ENCODE measurements at places on chromosomes 12 and 14.

- no peak for DNase-seq
Measured at GRCh38 chr12:80100591-80100990, 1.3 kb downstream of the OTOGL start.

DNA sequence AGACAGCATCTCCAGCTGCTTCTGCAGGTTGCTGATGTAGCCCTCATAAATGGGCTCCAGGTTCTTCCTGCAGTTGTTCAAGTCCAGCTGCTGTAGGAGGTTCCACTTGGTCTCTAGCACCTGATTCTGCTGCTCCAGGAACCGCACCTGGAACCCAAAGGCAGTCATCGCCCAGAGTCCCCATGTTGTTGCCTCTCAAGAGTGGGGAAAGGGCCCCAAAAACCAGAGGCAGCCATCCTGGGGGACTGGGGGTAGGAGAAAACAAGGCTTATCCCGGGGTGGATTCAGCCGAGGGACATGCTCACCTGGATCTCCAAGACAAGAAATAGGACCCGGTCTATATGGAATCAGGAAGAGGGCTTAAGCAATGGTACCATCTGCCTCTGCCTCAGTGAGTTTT is 2.3 kb downstream of the KRT72 start:
- DNase-seq: no peak

DNA sequence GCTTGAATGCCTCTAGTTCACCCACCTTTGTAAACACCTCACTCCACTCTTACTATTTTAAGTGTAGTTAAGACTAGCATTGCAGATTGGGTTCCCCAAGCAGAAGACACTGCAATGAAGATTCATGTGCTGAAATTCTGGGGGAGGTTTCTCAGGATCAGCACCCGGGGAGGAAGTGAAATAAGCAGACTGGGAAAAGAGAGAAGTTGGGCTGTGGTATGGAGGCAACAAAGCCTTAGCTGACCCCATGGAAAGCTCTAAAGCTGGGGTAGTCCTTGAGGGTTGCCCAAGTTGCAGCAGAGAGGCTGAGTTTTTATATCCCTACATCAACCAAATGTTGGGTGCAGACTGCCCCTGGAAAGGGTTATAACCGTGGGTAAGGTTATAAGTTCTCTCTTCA is 23.9 kb upstream of the IGF1 start:
- no peak for DNase-seq

GRCh38 chr12:132587781-132588180 is 22.6 kb downstream of the LRCOL1 start:
- DNase-seq: no peak

GRCh38 chr14:68426661-68427549 is 366.0 kb downstream of the ZFP36L1 start:
- DNase-seq: peak; percentile 70

DNA sequence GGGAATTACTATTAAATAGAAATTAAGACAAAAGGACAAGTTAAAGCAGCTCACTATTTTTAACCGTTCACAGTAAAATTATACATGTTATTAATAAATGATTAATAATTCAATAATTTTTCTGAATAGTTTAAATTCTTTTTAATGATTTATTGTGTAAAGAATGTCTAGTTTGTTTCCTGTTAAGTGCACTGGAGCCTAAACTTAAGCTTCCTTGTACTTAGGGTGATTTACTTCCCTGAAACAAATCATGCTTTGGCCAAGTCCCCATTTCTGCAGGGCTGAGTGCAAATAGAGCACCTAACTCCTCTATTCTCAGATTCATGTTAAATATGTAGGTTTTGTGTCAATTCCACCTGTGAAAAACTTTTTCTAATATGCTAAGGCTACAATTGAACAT is 188.9 kb upstream of the PDZRN4 start:
- peak; percentile 81 for DNase-seq

DNA sequence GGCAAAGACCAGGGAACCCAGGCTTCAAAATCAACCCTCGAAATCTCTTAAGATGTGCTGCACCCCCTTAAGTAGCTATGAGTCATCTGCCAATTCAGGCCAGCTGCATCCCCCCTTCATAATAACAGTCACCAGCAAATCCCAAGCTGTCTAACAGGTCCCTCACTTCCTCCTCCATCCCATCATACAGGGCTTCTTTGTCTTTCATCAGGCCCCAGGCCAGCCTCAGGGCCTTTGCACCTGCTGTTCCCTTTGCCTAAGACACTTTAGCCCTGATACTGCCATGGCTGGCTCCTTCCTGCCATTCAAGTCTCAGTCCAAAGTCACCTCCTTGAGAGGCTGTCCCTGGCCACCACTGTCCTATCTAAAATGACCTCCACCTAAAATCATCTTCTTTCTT is 4.0 kb downstream of the RASAL1 start:
- peak; percentile 30 for DNase-seq

GRCh38 chr12:110281549-110282299 is 677 bp downstream of the ATP2A2 start:
- peak; percentile 75 for DNase-seq

DNA sequence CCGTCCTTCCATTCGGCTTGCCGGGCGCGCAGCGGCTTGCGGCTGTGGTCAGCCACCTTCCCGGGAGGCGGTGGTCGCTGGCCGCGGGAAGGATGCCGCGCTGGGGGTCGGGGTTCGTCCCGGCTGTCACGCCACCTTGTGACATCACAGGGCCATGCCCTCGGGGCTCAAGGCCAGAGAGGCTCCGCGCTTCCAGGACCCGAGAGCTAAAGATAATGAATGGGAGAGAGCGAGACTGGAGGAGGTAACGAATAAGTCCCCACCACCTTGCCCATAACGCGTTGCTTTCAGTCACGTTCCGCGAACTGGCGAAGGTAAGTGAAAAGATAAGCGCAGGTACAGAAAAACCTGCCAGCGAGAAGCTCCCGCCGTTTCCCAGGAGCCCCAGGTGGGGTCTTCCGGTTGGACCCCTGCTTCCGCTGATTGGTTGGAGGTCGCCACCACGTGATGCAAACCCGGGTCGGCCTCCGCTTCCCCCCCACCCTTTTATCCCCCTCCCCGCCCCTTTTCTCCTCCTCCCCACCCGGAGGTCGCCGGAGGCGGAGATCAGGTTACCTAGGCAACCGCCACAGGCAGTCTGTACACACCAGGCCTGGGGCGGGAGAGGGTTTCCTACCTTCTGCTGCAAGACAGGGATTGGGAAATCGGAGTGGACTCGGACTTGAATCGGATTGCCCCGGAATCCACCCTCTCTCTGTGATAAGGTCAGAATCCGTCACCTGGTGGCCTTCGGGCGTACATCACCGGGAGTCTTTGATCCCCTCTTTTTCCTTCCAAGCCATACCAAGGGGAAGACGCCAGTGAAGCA is at the start of gene LRRC9:
TSS of gene LRRC9 (plus strand) at position 575 of the 808 bp plus-strand sequence.
- peak; percentile 27 for DNase-seq

DNA sequence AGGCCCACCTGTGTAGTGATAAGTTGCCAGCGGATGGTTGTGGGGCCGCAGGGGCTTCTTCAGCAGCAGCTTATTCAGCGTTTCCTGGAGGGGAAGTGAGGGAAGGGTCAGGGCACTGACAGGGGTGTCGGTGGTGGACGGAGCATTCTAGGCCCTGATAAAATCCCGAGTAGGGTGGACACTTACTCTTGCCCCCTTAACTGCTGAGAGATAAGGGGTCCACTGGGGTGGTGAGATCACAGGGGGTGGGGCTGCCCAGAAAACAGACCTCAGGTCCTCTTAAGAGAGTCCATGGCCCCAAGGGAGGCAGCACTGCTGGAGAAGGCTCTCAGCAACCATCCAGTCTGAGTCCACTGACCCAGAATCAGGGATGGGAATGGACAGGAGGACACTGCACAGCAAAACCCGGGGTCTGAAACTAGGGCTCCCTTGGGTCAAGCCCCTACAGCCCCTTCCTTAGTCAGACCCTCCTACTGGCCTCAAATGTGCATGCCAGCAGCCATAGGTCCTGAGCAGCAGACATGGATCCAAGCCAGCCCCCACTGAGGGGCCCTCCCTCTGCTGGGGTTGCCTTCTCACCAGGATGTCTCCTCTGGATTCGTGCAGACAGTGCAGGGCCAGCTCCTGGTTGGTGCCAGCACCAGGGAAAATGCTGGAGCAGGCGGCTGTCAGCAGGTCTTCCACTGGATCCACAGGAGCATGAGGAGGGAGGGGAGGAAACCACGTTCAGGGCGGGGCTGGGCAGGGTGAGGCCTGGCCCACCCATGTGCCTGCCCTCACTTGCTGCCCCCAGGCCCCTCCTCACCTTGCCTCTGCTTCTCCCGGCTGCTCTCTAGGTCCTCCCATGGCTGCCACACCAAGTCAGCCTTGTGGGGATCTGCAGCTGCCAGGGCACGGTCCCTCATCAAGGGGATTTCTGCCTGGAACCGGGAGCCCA is 12.1 kb upstream of the PNMA1 start:
- no peak for DNase-seq

- DNase-seq: no peak
Measured at GRCh38 chr14:90666571-90666970, 149.7 kb downstream of the TTC7B start.

DNA sequence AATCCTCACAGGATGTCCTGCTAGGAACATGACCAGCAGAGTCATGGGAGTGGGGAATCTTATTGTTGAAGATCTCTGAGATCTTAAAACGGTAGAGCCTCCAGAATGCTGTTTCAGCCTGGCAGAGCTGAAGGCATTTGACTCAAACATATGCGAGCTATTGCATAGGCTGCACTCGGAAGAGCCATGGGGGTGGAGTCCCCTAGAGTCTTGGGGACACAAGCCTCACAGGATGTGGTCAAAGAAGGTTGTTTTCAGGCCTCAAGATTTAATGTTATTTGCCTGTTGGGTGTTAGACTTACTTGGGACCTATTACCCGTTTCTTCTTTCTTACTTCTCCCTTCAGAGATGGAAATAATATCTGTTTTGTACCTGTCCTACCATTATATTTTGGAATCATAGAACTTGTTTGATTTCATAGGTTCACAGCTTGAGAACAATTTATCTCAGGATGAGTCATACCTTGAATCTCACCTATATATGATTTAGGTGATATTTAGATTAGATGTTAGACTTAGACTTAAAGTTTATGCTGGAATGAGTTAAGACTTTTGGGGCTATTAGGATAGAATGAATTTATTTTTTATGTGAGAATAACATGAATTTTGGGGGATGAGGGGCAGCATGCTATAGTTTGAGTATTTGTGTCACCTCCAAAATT is 172.2 kb upstream of the ATP2B1 start:
- DNase-seq: no peak

GRCh38 chr14:61334197-61334701 is 12.9 kb downstream of the PRKCH start:
- no peak for DNase-seq

GRCh38 chr14:70707138-70708038 is 65.7 kb downstream of the TTC9 start:
- DNase-seq: peak; percentile 95

DNA sequence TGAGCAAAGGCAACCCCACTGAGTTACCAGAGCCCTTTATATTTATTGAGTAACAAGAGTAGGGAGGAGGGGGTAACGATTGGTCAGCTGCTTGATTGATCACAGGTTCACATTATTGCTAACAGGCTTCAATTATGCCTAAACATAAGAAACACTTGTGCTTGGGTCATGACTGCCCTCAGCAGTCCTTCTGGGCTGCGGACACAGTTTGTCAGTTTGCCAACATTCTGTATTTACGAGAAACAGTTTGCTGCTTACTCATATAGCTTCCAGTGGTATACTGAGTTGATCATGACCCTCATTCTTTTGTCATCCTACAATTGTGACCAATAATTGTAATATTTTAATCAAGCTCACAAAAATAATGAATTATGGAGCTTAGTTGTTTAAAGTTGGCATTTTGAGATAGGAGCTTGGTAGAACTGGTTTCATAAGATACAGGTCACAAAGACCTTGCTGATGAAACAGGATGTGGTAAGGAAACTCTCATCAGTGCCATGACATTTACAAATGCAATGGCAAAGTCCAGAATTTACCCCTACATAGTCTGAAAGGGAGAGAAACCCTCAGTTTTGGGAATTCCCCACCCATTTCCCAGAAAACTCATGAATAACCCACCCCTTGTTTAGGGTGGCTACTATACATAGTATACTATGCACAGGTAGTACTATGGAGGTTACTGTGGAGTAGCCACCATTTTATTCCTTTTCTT is 1421.0 kb upstream of the FLRT2 start:
- DNase-seq: no peak

- no peak for DNase-seq
Measured at GRCh38 chr12:103043531-103044486, 86.3 kb downstream of the ASCL1 start.

Measured in kidney tubule cell (primary cell).